ENCODE measurements at places on chromosomes 5 and 9.

GRCh38 chr5:10439692-10440091 lies 2.0 kb upstream of the ROPN1L start:
- DNase-seq = no peak

- no peak for DNase-seq
These were observed 35.5 kb upstream of the ASS1 start for GRCh38 chr9:130409246-130409645.

- no peak for DNase-seq
These were observed 132.5 kb upstream of the FBXL7 start for GRCh38 chr5:15367489-15367888.

GRCh38 chr5:76074487-76075065 lies 8.6 kb upstream of the SV2C start:
- no peak for DNase-seq

- DNase-seq = no peak
These were observed 49.6 kb upstream of the PLIN2 start for GRCh38 chr9:19176856-19177255.

- no peak for DNase-seq
These were observed 1.7 kb downstream of the IFNA10 start for GRCh38 chr9:21205204-21205603.

- no peak for DNase-seq
These were observed 237.8 kb downstream of the ARRDC3 start for GRCh38 chr5:91145333-91145620.

GRCh38 chr9:122226758-122227574 lies 1.8 kb downstream of the LHX6 start:
- DNase-seq = no peak

GRCh38 chr5:154227090-154227489 lies 36.6 kb downstream of the GALNT10 start:
- DNase-seq = no peak

DNA sequence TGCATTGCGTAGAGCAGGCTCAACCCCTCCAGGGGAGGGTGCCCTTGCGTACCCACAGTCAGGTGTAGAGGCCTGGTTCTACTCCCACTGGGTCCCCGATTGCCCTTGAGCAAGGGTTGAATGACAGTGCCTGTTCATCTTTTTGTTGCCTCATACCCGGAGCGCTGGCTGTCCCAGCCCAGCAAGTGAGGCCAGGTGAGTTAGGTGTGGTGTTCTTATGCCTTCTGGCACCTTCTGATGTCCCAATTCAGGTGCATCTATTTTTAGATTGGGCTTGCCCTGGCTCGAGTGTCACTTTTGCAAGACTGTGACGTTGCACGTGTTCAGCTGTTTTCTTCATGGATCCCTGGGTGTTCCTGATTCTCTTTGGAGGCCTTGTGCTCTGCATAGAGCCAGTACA lies 257.8 kb downstream of the GOLPH3 start:
- no peak for DNase-seq

DNA sequence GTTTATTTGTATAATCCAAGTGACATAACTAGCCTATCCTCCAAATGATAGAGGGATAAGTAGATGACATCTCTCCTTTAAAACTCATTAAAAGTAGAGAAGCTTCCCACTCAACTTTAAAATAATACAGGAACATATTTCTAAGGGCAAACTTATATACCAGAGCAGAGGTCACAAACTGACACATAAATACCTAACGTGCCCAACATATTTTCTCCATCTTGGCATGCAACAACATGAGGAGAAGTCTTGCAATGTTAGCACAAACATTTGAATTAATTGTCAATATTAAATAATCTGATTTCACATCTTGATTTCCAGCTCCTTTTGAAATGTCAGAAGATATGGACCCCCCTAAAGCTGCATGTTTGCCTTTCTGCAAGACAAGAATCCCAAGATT lies 335.0 kb downstream of the DEPDC1B start:
- DNase-seq = no peak

DNA sequence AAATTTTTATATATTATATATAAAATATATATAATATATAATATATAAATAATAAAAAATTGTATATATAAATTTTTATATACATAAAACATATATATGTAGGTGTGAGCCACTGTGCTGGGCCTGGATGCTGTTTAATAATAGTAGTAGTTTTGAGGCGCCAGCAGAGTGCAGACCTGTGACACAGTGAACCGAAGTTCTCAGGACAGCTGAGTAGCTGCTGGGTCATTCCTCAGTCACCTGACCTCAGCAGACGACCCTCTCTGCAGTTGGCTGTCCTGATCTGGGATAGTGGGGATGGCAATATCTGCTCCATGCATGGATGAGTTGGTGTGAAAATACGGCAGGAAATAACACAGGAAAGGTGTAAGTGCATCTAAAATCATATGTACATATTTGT lies 3.3 kb upstream of the SNX18 start:
- DNase-seq = no peak

DNA sequence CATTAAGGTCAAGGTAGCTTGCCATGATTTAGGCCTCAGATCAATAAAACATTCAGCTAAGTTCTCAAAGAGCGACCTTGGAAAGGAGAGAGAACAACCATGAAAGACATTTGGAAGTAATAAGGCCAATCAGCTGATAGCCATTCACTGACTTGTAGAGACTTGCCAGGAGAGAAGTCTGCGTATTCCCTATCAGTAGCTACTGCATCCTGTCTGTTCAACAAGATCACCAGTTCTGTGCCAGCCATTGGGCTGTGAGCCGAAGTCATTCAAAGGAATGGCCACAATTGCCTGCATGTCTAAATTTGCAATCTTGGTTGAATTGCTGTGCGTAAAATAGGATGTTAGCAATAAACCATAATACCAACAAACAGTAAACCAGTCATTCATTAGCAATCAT lies 219.8 kb downstream of the FBXL7 start:
- DNase-seq = no peak

- no peak for DNase-seq
These were observed 400.9 kb downstream of the RAB3C start for GRCh38 chr5:58983526-58984452.

- no peak for DNase-seq
These were observed 146.7 kb downstream of the ROR2 start for GRCh38 chr9:91803151-91803940.

Measured in NCI-H1436 treated with DMSO at 0.1 percent for 48 hours (cell line).